SK-N-MC (cell line): ENCODE measurements at places on chromosomes 12 and 14.

- no peak for DNase-seq
Observed at GRCh38 chr14:22577334-22577908, 11.6 kb downstream of the DAD1 start.

GRCh38 chr12:57795354-57795753 is 12.8 kb downstream of the TSFM start:
- DNase-seq: no peak

GRCh38 chr14:52446355-52446754 is 106.0 kb downstream of the TXNDC16 start:
- no peak for DNase-seq

DNA sequence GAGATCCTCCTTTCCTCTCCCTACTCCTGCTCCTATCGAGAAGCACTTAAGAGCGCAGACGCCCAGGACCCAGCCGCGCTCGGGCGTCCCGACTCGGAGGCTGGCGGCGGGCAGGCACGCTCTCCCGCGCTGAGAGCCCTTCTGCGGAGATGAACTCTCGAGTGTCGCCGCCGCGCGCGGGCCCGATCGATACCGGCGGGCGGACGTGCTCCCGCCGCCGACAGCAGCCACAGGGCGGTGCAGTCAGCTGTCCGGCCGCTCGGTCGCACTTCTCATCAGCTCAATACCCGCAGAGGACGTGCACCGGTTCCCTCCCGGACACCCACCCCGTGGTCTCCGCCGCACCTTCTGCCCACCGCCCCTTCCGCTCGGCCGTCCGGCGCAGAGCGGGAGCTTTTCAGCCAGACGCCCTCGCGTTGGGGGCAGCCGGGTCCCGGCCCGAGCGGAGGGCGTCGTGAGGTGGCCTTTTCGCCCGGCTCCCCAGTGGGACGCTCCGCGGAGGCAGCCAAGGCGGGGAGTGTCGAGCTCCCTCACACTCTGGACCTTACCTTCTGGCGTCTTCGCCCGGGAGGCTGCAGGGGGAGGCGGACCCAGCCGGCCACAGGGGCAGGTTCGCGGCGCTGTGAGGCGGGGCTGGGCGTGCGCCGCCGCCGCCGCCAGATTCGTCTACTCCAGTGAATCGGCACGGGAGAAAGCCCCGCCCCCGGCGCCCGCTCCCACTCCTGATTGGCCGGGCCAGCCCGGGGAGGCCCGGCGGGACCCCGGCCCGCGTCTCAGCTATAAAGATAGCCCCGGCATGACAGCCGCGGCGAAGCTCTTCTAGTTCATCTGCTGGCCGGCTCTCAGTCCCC is at the start of gene INSM2:
INSM2 (plus strand) TSS at position 808 of the 851 bp plus-strand sequence. CDS start 89 bp downstream, outside the sequence.
- DNase-seq: no peak

DNA sequence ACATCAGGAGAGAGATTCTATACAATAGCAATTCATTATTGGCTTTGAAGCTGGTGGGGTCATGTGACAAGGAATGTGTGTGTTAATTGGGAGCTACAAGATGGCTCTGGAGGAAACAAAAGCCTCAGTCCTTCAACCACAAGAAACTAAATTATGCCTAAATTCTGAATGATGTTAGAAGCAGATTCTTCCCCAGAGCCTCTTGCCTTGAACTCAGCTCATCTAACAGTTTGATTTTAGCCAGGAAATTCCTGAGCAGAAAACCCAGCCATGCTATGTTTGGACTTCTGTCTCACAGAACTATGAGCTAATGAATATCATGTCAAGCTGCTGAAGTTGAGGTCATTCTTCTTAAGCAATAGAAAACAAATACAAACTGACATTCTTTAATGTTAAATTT is 274.7 kb downstream of the SLC6A15 start:
- DNase-seq: no peak

GRCh38 chr12:43480591-43480990 is 71.4 kb downstream of the ADAMTS20 start:
- no peak for DNase-seq

DNA sequence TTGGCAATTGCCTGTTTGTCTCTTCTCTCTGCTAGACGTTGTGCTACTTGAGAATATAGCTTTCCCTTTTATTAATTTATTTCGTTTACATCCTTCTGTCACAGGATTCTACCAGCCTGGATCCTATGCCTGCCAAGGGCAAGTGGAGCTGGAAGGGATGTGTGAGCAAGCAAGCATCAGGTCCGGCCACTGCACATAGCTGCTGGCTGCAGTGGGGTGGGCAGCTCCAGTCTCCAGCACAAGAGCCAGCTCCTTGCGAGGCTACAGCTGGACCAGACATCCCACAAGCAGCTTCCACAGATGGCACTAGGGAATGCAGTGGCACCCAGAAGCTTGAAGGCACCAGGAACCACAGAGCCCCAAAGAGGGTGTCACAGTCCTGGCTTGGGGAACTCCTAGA is 225.0 kb downstream of the KCNC2 start:
- DNase-seq: no peak

DNA sequence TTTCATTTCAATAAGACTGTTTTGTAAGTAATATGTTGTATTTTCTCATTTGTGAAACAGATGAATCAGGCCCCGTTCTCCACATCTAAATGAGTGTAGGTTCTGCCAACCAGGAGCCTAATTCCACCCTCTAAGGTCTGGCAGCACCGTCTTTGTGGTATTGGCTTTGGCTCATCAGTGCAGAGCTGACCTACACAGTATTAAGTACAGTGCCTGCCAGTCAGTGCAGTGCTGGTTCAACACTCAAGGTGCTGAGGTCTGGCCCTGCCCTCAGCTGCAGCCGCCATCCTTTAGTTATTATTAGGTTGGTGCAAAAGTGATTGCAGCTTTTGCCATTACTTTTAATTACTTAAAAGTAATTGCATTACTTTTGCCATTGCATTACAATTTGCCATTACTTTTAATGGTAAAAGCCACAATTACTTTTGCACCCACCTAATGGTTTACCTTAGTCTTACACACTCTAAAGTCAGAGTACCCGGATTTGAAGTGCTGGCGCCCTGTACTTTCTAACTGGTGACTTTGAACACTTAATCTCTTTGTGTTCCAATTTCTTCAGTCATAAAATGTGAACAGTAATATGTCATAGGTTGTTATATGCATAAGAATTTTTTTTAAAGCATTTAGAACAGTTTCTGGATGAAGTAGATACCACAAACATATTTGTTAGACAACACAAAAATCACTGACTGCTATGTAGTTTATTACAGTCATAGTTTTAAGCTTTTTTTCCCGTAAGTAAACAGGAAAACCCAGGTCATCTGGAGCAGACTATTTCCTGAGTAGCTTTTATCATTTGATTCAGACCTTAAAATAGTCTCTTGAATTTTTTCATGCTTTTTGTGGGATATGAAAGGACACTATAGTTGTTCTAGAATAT is 99.5 kb downstream of the SYNE2 start:
- no peak for DNase-seq

GRCh38 chr12:12661086-12661856 is 34.7 kb downstream of the GPR19 start:
- no peak for DNase-seq

- DNase-seq: no peak
Observed at GRCh38 chr14:44960146-44960545, 1.6 kb downstream of the KLHL28 start.

- DNase-seq: no peak
Observed at GRCh38 chr12:96452261-96452922, 37.0 kb upstream of the CFAP54 start.

DNA sequence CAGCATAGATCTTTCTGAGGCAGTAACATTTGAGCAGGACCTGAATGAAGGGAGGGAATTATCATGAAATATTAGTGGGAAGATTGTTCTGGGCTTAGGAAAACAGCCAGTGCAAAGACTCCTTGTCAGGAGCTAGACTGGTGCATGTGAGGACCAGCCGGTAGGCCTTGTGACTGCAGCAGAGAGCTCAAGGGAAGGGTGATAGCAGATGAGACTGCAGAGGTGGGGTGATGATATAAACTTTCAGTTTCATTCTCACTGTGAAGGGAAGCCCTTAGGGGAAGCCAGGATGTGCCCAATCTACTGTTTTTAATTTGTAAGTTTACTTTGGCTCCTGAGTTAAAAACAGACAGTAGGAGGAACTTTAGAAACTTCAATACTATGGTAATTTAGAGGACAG is 12.4 kb downstream of the IL22 start:
- DNase-seq: no peak

GRCh38 chr12:68924546-68924945 is 8.4 kb downstream of the CPM start:
- DNase-seq: no peak

GRCh38 chr12:50401500-50402081 is 906 bp downstream of the LARP4 start:
- no peak for DNase-seq

- no peak for DNase-seq
Observed at GRCh38 chr14:68926236-68926635, 52.9 kb downstream of the ACTN1 start.

- DNase-seq: no peak
Observed at GRCh38 chr14:48390346-48390745, 714.9 kb upstream of the MDGA2 start.

GRCh38 chr12:13181375-13182070 is 15.0 kb upstream of the EMP1 start:
- DNase-seq: no peak

DNA sequence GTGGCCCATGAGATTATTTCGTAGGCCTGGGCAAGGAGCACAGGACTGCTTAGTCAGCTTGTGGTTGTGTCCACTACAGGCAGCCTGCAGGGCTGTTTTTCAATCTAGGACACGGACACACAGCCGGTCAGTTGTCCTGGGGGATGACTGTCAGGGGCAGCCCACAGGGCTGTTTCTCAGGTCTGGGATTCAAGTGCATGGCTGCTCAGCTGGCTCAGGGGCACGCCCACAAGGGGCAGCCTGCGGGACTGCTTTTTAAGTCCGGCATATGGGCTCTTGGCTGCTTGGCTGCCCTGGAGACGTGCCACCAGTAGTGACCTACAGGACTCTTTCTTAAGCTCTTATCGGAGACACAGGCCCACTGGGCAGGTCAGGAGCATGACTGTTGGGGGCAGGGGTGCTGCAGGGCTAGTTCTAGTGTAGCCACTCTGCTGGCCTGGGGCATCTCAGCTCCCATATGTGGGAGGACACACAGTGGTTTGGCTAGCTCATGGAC is 26.6 kb upstream of the GTF2A1 start:
- no peak for DNase-seq

- no peak for DNase-seq
Observed at GRCh38 chr12:55673638-55674037, 34.1 kb downstream of the ITGA7 start.

GRCh38 chr12:68189821-68190242 is 30.3 kb upstream of the IFNG start:
- DNase-seq: no peak

- no peak for DNase-seq
Observed at GRCh38 chr12:131454418-131455217, 256.3 kb upstream of the SFSWAP start.

GRCh38 chr12:95146769-95147168 is 70.5 kb downstream of the FGD6 start:
- no peak for DNase-seq

GRCh38 chr12:56413392-56413791 is 35.8 kb downstream of the TIMELESS start:
- DNase-seq: no peak

DNA sequence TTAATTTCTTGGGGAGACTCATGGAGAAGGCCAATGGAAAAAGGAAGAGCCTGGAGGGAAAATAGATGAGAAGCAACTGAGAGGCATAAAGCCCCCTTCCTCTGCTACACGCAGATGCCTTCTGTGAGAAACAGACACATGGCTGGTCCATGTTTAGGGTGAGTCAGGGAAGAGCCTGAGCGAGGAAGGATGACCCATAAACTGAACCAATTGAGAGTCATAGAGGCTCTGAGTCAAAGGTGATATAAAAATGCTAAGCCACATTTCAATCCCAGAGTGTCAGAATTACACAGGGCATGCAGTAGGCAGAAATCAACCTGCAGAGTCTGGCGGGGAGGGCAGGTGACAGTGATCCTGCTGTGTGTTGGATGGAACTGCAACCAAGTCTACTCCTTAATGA is 30.1 kb upstream of the NEDD1 start:
- DNase-seq: no peak

- no peak for DNase-seq
Observed at GRCh38 chr14:61147831-61148549, 133.1 kb downstream of the TMEM30B start.

DNA sequence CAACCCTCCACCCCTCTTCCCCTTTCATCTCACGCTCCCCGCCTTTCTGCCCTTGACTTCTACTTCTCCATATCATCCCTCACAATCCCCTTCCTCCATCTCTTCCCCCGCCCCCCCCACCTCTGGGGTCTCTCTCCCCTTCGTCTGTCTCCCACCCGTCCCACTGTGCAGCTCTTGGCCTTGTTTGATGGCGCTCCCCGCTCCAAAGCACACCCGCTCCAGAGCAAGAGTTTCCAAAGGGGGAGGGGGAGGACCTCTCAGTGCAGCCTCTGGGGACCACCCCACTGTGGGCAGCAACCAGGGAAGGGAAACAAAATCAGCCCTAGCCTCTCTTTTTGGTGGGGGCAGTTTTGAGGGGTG is 774 bp downstream of the CHGA start:
- DNase-seq: no peak

DNA sequence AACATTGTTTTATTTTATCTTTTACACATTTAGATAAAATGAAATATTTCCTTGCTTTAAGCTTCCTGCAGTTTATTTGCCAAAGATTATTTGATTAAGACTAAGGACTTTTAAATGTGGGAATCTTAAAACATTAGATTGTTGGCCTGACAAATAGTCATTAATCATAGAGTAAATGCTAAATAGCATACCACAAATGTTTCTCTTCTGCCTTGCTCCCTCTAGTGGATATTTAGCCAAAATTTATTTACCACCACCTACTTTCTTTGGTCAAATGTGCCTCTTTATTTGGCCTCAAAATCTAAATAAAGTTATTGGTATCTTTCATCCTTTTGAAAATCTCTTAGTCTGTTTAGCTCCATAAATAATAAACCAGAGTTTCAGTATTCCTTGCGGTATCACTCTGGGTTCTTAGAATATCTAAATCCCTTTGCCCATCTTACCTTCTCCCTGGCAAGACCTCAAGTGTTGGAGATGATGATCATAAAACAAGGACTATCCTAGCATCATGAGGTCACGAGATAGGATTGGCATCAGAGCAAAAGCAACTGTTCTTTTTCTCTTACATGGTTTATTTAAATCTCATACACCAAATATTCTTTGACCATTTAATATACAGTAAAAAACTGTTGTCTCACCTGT is 150.6 kb upstream of the AEBP2 start:
- DNase-seq: no peak

DNA sequence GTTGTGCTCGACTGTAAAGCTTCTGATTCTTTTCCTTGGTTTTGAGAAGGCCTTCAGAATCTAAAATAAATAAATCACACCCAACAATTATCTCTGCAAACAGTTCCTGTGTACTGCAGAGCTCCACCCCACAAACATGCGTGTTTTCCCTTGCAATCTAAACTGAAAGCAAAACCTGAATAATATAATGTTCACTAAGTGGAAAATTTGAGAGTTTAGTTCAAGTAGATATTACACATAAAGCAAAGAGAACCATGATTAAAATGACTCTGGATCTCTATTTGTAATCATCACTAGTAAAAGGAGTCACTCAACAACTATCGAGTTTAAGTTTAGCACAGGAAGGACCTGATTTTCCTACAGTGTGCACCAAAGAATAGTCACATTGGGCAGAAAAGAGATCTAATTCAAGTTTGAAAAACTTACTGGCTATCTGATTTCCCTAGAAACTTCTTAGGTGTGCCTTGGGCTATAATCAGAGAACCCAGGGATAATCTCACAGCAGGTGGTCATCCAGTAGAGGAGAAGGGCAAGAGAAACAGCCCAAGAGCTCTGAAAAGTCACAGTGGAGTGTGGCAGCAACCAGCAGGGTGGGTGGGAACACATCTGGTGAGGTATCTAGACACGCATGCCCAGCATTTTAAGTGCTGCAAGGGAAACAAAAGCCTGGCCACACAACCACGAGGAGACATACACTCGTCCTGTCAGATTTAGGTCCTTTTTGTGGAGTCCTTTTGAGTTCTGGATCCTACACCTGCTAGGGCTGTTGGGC is 25.4 kb downstream of the ATG14 start:
- DNase-seq: no peak
